ENCODE measurements at places on chromosomes 4 and X.

DNA sequence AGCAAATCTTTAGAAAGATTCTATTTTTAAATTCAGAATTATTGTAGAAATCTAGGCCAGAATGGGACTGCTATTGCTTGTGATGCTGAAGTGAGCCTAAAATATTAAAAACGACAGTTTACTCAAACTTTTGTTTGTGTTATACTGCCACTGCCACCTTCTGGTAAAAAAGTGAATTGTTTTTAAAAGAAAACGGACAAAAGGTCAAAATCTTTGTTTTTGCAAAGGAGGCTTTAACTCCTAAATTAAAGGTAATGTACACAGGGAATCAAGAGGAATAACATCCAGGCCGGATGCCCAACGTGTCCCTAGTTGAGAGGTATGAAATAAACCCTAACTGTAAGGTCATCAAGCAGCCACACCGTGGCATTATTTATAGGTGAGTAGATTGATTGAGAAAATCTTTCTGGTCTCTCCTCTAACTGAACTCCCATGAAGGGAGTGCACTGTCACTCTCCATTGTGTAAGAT, 338.3 kb upstream of the GALNT7 start:
- H3K4me1 ChIP-seq, result no peaks in the 10 kb centered on the region
- H3K27me3 ChIP-seq, result no peaks in the 10 kb centered on the region

- no peak overlapping the region for H3K27ac ChIP-seq
- no peaks in the 10 kb centered on the region for H3K27me3 ChIP-seq
- no peaks in the 10 kb centered on the region for H3K36me3 ChIP-seq
- H3K4me3 ChIP-seq, result no peak overlapping the region
These were observed 673.6 kb upstream of the INTU start for GRCh38 chr4:126959056-126959745.

- H3K27me3 ChIP-seq, result no peaks in the 10 kb centered on the region
- no peak for DNase-seq
- no peaks in the 10 kb centered on the region for H3K36me3 ChIP-seq
- H3K4me1 ChIP-seq, result peaks cover 16% of the 10 kb centered on the region
These were observed 56.7 kb upstream of the RASSF6 start for GRCh38 chr4:73676861-73677323.

- no peaks in the 10 kb centered on the region for H3K4me1 ChIP-seq
- peaks cover 2% of the 10 kb centered on the region for H3K27me3 ChIP-seq
- H3K36me3 ChIP-seq, result no peaks in the 10 kb centered on the region
- H3K4me3 ChIP-seq, result no peak overlapping the region
- DNase-seq, result no peak
These were observed 28.2 kb downstream of the SLC9A7 start for GRCh38 chrX:46730765-46731164.

GRCh38 chr4:183666088-183666487, 7.0 kb downstream of the TRAPPC11 start:
- H3K36me3 ChIP-seq, result peaks cover 15% of the 10 kb centered on the region
- no peaks in the 10 kb centered on the region for H3K27me3 ChIP-seq
- DNase-seq, result no peak
- no peaks in the 10 kb centered on the region for H3K4me1 ChIP-seq
- no peak overlapping the region for H3K27ac ChIP-seq

DNA sequence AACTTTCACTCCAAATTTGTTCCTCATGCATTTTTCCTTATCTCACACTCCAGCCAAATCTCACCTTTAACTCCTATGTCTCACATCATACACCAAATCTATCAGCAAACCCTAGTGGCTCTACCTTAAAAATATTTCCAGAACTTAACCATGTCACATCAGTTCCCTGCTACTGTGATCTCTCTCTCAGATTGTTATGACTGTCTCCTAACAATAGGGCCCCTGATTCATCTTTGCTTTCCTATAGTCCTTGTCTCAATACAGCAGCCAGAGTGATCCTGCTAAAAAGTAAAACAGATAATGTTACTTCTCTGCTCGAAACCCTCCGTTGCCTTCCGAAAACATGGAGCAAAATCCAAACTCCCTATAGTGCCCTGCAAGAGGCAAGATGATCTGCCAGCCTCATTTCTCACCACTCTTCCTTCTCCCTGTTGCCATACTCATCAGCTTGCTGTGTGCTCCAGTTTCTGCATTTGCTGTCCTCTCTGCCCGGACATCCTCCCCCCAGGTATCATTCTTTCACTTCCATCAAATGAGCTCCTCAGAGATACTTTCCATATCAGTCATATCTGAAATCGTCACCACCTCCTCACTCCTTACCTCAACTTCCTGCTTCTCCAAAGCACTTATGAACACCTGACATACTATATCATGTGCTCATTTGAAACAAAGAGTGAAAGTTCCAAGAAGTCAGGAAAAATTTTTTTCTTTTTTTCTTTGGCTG, 293.4 kb upstream of the NR3C2 start:
- DNase-seq, result no peak
- no peaks in the 10 kb centered on the region for H3K27me3 ChIP-seq
- H3K4me1 ChIP-seq, result no peaks in the 10 kb centered on the region
- no peak overlapping the region for H3K27ac ChIP-seq
- H3K36me3 ChIP-seq, result no peaks in the 10 kb centered on the region
- no peak overlapping the region for H3K4me3 ChIP-seq

DNA sequence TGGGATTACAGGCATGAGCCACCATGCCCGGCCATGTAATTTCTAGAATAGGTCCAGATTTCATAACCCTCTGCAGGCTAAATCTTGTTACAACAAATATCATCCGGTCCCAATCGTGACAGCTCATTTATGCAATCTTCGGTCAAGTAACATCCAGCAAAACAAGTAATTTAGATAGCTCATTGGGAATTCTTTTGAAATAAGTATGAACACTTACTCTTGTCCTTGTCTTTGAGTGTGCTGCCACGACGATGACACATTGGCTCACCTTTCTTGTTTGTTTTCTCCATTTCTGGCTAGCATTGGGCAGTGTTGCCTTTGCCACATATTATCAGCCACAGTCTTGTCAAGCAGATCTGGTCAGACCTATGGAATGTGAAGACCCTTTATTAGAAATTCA, 92.0 kb downstream of the PHEX start:
- no peak for DNase-seq
- H3K36me3 ChIP-seq, result no peaks in the 10 kb centered on the region
- H3K4me1 ChIP-seq, result no peaks in the 10 kb centered on the region
- no peak overlapping the region for H3K4me3 ChIP-seq
- no peak overlapping the region for H3K27ac ChIP-seq
- H3K27me3 ChIP-seq, result no peaks in the 10 kb centered on the region

DNA sequence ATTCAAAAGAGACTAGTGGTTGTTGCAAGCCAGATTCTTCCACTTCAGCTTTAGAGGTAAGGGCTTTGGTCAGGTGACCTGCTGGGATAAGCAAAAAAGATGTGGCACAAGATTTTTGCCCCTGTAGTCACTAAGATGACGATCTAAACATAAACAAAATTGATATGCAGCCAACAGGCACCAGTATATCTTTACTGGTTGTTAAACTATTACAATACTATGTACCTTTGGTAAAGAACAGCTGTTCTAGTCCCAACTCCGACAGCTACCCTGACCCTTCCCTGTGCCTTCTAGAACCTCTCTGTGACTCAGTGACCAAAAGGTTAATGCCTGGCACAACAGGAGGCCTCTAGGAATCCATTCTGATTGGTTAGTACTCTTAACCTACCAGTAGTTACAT, 59.6 kb downstream of the MGST2 start:
- no peaks in the 10 kb centered on the region for H3K36me3 ChIP-seq
- H3K4me1 ChIP-seq, result no peaks in the 10 kb centered on the region
- H3K27me3 ChIP-seq, result no peaks in the 10 kb centered on the region
- no peak overlapping the region for H3K4me3 ChIP-seq

DNA sequence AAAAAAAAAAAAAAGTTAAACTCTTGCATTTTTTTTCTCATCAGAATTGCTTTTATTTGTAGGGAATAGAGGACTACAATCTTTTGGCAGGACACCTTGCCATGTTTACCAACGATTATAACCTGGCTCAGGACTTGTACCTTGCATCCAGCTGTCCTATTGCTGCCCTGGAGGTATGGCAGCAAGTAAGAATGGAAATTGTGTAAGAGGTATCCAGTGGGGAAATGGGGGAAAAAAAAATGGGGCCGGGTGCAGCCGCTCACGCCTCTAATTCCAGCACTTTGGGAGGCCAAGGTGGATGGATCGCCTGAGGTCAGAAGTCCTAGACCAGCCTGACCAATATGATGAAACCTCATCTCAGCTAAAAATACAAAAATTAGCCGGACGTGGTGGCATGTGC, 49.8 kb downstream of the WDR19 start:
- no peaks in the 10 kb centered on the region for H3K27me3 ChIP-seq
- no peak overlapping the region for H3K27ac ChIP-seq
- H3K4me1 ChIP-seq, result no peaks in the 10 kb centered on the region
- DNase-seq, result no peak

- H3K4me3 ChIP-seq, result no peak overlapping the region
- no peaks in the 10 kb centered on the region for H3K4me1 ChIP-seq
- DNase-seq, result no peak
- no peaks in the 10 kb centered on the region for H3K27me3 ChIP-seq
These were observed 38.7 kb upstream of the GYPA start for GRCh38 chr4:144179152-144179739.

GRCh38 chr4:102826890-102827673, at the start of gene UBE2D3:
Gene UBE2D3 (minus strand): TSS chr4:102827551. CDS start chr4:102826508, 1,043 bp downstream.
- peaks cover 3% of the 10 kb centered on the region for H3K36me3 ChIP-seq
- peak; percentile 98 for DNase-seq
- H3K4me3 ChIP-seq, result peak within 1 kb of the TSS; percentile 97
- H3K27me3 ChIP-seq, result no peaks in the 10 kb centered on the region
